ENCODE measurements at places on chromosomes 3 and 15.

GRCh38 chr3:128502712-128503111, 9.7 kb upstream of the GATA2 start:
- DNase-seq, result no peak

- DNase-seq, result no peak
Measured at GRCh38 chr3:131151-131888, 65.2 kb upstream of the CHL1 start.

DNA sequence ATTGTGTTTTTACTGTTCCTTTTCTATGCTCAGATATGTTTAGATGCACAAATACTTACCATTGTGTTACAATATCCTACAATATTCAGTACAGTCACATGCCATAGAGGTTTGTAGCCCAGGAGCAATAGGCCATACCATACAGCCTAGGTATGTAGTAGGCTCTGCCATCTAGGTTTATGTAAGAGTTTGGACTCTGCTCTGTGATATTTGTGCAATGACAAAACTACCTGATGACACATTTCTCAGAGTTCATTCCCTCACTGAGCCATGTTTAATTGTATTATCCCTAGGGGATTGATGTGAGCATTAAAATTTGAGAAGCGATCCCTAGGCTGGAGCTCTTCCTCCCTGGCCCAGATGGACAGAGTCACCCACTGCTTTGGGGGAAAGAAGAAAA, 270.0 kb upstream of the PROK2 start:
- DNase-seq, result no peak

DNA sequence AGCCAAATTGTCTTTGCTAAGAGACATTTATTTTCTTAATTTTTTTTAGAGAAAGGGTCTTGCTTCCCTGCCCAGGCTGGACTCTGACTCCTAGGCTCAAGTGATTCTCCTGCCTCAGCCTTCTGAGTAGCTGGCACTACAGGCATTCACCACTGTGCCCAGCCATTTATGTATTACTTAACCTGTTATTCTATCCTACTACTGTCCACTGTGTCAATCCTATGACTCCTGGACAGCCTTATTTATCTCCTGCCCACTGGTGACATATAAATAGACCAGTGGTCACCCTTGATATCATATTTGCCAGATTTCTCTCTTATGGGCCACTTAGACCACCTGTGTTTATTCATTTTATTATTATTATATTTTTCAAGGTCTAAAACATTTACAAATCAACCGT, 161.4 kb downstream of the ROBO1 start:
- DNase-seq, result no peak

DNA sequence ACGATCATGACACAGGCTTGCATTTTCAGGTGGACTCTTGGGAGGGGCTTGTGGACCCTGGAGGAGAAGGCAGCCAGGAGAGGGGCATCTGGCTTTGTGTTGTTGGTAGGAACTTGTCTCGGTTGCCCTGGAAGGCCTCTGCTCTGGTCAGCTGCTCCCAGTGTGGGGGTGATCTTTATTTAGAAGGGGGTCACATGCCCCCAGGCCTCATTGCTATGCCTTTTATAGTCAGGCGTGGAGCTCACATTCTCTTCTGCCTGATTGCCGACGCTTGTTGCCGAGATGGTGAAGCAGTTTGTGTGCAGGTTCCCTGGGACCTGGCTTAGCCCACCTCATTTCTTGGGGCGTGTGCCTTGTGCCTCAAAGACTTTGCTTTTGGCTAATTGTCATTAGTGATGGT, 66.6 kb downstream of the IGF1R start:
- no peak for DNase-seq

DNA sequence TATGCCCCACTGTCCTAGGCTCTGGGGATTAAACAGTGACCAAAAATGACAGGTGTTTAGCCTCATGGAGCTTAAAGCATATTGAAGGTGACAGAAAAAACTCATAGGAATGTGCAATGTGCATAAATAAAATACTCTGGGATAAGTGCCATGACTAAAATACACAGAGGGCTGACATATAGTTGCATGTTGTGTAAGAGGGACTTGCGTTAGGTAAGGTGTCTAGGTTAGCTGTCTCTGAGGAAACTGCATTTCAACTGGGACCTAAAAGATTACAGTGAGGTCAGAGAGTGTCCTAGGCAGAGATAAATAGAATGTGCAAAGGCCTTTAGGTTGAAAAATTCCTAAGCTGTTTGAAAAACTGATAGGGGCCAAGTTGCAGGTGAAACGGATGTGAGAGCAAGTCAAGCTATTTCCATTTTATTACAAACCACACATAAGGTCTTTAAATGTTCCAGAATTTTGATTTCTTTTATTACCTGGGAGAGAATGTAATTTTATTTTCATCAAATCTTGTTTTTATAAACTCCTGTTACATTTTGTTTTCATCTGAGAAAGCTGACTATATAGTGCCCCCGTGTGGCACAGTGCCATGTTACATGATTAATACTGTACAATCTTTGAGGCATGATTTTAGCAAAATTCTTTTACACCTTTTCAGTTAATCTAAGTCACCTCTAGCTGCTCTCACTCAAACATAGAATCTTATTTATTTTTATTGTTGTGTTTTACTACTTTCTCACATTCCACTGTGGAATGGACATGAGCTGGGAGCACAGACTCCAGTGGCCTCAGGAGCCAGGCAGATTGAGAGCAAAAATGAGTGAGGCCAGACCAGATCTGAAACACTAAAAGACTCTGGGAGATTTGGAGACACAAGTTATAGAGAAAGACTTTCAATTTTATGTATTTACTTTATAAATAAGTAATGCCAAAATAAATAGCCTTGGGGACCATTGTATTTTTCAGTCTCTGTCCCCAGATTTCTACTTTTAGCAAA, 259.6 kb upstream of the ZNF717 start:
- peak; percentile 49 for DNase-seq

DNA sequence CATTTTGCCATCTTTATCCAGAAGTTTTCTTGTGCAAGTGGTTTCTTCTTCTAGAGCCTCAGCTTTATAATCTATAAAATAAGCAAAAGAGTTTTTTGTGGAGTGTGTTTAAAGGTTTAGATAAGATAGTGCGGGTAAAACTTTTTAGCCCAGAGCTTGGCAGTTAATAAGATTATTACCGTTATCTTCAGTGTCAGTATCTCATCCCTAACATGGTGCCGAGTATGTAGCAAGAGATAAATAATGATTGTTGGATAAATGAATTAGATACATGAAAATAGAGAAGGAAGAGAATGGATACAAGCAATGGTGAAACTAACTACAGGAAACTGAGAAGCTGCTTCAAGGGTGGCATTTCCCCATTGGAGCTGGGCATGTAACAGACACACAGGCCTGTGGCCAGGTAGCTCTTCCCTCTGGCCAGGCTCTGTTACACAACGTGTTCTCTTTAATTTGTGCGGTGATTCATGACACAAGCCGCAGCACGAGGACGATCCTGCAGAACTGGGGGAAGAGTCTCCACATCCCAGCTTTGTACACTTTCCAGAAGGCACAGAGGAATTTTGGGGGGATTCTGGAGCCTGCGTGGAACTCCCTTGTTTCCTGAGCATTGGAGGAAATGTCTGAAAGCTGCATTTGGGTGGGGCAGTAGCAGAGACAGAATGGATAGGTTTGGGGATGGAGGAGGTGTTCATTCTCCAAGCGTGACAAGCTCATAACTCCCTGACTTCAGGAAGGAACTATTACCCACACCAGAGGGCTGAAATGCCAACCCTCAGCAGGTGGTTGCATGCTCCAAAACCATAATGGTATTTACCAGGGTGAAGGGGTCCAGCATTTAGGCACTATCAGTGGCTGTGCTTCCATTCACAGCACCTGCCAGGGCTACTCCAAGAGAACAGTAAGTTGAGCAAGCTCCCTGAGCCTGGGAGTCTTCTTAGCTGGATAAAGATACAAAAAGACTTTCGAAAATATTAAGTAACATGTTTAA, 14.2 kb upstream of the ST6GAL1 start:
- no peak for DNase-seq

DNA sequence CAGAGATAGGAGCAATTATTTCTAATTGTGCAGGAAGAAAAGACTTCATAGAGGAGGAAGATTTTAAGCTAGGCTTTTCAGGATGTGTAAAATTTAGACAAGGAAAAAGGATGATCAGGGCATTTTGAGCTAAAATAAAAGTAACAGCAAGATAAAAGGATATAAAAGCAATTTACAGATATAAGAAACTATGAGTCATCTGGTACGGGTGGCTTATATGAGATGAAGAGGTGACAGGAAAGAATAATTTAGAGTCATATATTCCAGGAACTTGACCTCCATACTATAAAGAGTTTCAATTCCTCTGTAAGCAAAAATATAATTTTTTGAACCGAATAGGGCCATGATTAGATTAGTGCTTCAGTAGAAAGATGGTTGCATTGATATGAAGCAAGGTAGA, 273.7 kb downstream of the RBMS3 start:
- no peak for DNase-seq

- no peak for DNase-seq
Measured at GRCh38 chr3:10299175-10299574, 6.4 kb upstream of the GHRL start.

- DNase-seq, result no peak
Measured at GRCh38 chr15:45583731-45584639, 3.2 kb upstream of the BLOC1S6 start.

DNA sequence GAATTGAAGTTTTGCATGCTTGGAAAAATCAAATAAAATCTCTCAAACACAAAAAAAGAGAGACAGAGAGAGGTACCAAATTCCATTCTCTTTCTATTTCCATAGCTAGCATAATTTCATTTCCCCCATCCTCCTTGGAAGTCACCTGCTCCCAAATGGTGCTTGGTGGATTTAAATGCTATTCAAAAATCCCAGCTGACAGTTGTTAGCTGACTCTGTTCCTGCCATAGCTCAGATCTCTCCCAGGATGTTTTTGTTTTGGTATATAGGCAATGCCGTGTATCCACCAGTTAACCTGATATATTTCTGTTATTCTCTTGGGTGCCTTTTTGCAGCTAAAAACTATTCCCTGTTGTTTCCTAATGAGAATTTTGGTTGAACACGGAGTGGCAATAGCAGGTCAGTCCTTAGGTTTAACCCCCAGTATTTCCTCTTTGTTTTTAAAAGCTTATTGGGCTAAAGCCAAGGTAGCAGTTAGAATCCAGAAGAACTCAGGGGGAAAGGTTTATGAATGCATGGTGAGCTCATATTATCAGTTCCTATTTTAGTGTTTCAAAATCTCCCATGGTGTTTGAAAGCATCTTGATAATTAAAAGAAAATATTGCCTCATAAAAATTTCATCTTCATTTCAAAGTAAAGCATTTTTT, 240.0 kb upstream of the GBE1 start:
- DNase-seq, result no peak

- DNase-seq, result peak; percentile 30
Measured at GRCh38 chr3:71119171-71119570, 464.4 kb downstream of the FOXP1 start.

GRCh38 chr3:42022355-42022754, 60.5 kb upstream of the ULK4 start:
- DNase-seq, result no peak

DNA sequence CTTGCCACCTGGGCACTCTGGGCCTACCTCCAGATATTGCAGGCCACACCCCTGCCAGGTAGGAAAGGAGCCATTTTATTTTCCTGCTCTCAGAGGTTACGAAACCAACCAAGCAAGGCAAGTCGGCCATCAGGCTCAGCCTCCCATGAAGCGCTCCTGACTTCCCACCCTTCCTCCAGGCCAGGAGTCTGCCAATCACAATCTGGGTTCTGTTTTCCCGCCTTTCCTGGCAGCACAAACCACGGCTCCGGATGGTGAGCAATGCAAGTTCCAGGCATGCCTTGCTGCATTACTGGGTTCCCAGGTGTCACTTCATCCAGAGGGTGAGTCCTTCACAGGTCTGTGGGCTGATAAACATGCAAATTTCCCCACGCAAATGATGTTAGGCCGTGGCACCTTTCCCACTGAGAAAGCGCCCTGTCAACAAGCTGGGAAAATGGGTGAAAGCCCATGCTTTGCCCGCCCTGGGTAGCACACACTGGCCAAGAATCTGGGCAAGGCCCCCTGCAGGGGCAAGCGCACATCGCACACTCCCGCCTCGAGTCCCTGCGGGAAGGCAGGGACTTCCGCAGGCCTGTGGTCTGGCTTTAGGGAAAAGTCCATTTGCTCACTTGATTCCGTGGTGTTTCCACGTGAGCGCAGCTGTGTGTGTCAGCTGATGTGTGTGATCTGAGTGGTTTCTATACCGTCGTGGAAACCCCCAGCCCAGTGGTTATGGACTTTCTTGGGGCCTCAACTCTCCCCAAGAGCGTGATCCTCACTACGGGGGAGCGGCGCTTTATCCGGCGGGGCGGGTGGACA, 61.6 kb upstream of the RYK start:
- DNase-seq, result peak; percentile 68

DNA sequence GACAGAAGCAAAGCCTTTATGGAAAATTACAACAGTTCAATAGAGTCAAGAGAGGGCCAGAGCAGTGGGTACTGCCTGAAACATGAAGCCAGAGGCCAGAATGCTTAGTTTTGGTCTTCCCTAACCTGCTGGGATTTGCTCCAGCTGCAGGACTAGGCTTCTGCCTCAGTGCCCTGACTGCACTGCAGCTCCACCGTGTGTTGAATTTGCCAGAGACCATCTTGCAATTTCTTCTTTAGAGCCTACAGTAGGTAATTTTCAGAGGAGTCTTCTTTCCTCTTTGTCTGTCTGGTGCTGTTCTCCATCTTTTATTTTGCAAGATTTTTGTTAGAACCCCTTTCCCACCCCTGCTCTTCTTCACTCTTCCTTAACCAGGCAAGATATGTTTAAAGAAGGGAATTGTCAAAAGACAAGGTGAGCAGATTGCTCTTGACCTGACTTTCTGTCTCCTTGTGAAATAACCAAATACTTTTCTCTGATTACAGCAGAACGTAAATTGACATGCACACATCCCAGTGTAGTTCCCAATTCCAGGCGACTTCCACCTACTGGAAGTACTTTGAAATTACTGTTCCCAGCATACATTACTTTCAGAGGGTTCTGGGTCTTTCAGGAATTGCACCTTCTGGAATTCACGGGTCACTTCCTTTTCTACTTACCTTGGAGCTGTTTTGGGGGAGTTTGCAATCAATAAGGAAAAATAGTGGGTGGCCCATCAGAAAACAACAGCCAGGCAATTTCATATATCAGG, 161.2 kb downstream of the MINAR1 start:
- DNase-seq, result no peak

GRCh38 chr3:113241292-113242095, 30.1 kb downstream of the BOC start:
- DNase-seq, result peak; percentile 68

GRCh38 chr15:57376696-57377477, 582 bp downstream of the CGNL1 start:
- peak; percentile 30 for DNase-seq

GRCh38 chr3:73493543-73494308, 131.0 kb downstream of the PDZRN3 start:
- peak; percentile 80 for DNase-seq

GRCh38 chr3:178569826-178570225, 33.6 kb downstream of the KCNMB2 start:
- DNase-seq, result no peak

- no peak for DNase-seq
Measured at GRCh38 chr3:140469491-140469890, 208.4 kb upstream of the TRIM42 start.
